Esophagus muscularis mucosa (tissue), 4 donors: ENCODE measurements at places on chromosomes 1 and 21. TPM values are rescaled to one million over a fixed set of nuclear protein-coding genes. Genes with fewer than 3 reads are reported as not detected.

DNA sequence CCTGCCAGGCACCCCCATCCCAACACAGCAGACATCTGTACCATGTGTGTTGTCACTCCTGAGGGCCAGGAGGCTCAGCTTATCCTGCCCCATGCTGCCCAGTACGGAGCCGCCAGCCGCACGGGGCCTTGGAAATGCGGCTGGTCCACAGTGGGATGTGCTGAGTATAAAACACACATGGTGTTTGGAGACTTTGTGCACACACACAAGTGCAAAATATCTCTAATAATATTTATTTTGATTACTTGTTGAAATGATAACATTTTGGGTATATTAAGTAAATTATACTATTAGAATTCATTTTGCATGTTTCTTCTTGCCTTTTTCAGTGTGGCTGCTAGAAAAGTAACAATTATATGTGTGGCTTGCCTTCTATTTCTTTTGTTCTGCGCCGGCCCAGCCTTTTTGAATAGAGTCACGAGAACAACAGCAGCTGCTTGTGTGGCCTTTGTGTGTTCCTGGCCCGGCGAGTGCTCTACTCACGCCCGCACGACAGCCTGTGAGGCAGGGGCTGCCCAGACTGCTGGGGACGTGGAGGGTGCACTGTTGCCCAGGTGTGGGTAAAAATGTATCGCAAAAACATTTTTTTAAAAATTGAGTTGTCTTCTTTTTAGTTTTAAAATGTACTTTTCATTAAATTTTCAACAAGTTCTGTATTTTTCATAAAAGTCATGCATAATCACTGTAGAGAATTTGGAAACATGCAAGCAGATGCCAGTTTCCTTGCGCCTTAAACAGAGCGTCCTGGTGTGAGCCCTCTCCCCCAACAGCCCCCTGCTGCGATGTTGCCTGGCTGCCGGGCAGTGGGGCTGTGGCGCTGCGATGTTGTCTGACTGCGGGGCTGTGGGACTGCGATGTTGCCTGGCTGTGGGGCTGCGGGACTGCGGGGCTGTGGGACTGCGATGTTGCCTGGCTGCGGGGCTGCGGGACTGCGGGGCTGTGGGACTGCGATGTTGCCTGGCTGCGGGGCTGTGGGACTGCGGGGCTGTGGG, 35.5 kb downstream of the COQ8A start:
- DNase-seq, result no peak
- peaks cover 48% of the 10 kb centered on the region for H3K36me3 ChIP-seq
- H3K4me1 ChIP-seq, result peaks cover 61% of the 10 kb centered on the region
- peak overlapping the region; percentile 89 for H3K27ac ChIP-seq

DNA sequence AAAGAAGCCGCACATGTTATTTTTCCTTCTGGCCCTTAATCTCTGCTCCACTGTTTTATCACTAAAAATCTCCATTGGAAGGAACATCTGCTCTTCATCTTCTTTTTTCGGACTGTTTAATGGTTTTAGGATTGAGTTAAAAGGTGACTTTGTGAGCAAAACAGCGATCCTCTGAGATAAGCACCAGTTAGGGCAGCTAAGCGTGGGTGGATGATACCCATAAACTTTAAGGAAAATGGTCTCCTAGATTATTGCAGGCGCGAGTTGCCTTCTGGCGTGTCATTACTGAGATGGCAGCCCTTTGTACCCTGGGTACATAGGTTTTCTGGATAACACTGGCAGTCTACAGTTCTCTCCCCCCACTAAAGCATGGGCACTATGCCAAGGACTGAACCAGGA, 44.0 kb upstream of the HMGB4 start:
- no peak overlapping the region for H3K27ac ChIP-seq
- H3K36me3 ChIP-seq, result no peaks in the 10 kb centered on the region
- peak; percentile 75 for DNase-seq
- H3K4me1 ChIP-seq, result no peaks in the 10 kb centered on the region
- H3K27me3 ChIP-seq, result no peaks in the 10 kb centered on the region

DNA sequence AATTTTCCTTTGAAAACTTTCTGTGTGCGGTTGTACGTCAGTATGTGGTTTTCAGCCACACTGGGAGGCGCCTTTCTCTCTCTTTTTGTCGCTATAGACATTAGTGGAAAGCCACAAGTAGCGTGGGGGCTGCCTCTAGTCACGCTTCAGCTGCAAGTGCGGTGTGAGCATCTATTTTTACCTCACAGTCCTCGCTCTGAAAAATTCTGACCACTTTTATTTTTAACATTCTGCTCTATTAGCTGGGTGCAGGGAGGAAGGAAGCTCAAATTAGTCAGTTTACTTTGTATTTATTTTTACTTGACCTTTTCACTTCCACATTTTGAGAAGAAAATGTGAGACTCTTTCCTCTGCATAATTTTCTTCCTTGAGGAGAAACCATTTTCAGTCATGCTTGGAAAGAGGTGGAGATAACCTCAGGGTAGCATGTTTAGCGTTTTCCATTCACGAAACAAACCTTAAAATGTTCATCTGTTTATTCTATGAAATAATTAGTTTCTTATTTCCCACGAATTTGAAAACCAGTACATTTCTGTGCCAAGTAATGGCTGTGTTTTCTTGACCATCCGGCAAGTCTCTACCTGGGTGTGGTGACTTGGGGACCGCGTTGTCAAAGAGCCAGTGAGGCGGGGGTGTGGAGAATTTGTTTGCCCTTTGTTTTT, 35.6 kb downstream of the ADARB1 start:
- no peaks in the 10 kb centered on the region for H3K36me3 ChIP-seq
- no peak overlapping the region for H3K4me3 ChIP-seq
- H3K4me1 ChIP-seq, result peaks cover 82% of the 10 kb centered on the region
- no peaks in the 10 kb centered on the region for H3K27me3 ChIP-seq

DNA sequence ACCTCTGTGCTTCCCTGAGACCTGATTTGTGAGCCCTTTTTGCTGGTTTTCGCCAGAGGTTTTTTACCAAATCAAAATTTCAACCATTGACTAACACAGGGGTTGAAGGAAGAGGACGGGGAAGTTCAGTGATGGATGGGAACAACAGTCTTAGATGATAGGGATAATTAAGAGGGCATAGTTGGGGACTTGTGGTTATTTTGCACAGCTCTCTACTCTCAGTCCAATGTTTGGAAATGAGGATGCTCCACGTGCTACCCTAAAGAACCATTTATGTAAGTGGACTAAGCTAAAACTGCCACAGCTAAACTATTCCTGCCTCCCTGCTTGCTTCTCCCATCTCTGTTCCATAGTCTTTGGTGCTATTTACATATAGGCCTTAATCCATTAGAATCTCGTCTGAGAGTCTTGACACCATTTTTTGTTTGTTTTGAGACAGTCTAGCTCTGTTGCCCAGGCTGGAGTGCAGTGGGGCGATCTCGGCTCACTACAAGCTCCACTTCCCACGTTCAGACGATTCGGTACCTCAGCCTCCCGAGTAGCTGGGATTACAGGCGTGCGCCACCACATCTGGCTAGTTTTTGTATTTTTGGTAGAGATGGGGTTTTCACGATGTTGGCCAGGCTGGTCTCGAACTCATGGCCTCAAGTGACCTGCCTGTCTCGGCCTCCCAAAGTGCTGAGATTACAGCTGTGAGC, 684 bp upstream of the MCL1 start:
- peak overlapping the region; percentile 64 for H3K4me3 ChIP-seq
- H3K27me3 ChIP-seq, result no peaks in the 10 kb centered on the region
- H3K4me1 ChIP-seq, result peaks cover 6% of the 10 kb centered on the region
- peaks cover 30% of the 10 kb centered on the region for H3K36me3 ChIP-seq

- H3K27ac ChIP-seq, result no peak overlapping the region
- H3K4me1 ChIP-seq, result no peaks in the 10 kb centered on the region
- H3K36me3 ChIP-seq, result no peaks in the 10 kb centered on the region
- H3K27me3 ChIP-seq, result no peaks in the 10 kb centered on the region
- H3K4me3 ChIP-seq, result no peak overlapping the region
- DNase-seq, result no peak
Observed at GRCh38 chr1:97507863-97508262, 413.0 kb downstream of the DPYD start.

DNA sequence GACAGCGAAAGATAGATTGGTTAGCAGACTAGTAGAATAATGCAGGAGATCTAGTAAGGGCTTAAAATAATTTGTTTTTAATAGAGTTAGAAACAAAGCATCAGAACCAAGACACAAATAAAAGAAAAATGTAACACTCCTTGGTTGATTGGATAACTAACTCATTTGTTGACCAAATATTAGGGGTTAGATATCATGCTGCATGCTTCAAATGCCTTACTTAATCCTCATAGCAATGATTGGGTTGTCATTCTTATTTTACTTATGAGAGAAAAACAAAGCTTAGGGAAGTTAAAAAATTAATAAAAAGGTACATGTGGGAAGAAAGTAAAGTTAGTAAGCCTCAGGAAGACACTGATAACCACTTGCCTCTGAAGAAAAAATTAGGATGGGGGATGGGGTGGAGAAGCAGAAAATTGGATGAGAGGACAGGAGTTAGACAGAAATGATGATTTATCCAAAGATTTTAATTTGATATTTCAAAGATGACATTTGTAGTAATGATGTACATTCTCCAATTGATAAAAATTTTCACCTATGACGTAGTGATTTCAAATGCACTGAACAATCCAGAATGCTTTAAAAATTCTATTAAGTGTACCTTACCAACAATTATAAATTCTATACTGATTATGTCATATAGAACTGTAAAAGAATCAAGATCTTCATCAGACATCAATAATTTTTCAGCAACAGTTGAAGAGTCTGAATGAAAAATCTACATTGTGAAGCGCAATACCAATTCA, 374.7 kb downstream of the COL11A1 start:
- no peaks in the 10 kb centered on the region for H3K4me1 ChIP-seq
- H3K27me3 ChIP-seq, result no peaks in the 10 kb centered on the region
- H3K4me3 ChIP-seq, result no peak overlapping the region
- DNase-seq, result no peak
- no peak overlapping the region for H3K27ac ChIP-seq

DNA sequence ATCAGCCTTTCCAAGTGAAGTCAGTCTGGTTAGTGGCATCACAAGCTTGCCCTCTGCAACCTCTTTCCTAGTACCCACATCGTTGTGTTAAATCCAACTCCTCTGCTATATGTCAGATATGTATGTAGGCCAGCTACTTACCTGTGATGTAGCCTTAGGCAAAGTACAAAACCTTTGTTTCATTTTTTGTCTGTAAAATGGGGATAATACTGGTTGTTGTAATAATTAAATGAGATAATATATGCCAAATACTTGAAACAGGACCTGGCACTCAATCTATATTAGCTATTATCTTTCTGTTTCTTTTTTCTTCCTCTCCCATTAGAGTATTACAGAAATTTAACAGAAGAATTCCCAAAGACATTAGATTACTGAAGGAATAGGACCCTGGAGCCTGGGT, 1.2 kb downstream of the PCP4L1 start:
- no peaks in the 10 kb centered on the region for H3K36me3 ChIP-seq
- peaks cover 39% of the 10 kb centered on the region for H3K4me1 ChIP-seq

DNA sequence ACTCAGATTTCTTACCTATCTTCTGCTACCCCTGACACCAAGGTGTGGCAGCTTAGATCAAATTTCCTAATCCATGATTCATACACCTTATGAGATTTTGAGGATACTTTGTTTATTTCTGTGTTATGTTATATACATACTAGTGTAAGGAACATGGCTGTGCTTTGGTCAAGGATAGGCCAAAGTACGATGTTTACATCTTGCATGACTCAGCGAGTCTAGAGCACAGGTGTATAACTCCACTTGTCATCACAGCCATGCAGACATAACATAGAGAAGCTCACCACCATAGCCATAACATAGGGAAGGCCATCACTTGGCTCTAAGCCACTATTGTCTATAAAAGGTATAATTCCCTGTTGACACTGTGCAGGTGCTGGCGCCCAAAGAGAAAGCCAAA, 61.2 kb downstream of the GBP6 start:
- no peaks in the 10 kb centered on the region for H3K27me3 ChIP-seq
- no peak overlapping the region for H3K27ac ChIP-seq
- no peak for DNase-seq
- H3K36me3 ChIP-seq, result peaks cover 6% of the 10 kb centered on the region

DNA sequence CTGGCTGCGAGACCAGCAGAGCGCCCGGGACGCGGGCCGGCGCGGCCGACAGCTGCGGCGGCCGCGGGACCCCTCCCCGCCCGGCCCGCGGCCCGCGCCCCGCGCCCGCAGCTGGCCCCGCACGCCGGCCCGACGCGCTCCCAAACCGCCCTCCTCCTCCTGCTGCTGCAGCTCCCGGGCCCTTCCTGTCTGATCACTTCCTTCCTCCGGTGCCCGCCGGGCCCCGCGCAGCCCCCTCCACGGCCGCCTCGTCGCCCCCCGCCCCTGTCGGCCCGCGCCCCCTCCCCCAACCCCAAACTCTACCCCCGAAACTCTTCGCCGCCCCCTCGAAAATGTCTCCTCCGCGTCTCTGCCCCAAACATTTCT, 594 bp downstream of the LUZP1 start:
- H3K4me3 ChIP-seq, result peak overlapping the region; percentile 95
- peaks cover 70% of the 10 kb centered on the region for H3K4me1 ChIP-seq
- peak overlapping the region; percentile 98 for H3K27ac ChIP-seq
- no peak for DNase-seq

DNA sequence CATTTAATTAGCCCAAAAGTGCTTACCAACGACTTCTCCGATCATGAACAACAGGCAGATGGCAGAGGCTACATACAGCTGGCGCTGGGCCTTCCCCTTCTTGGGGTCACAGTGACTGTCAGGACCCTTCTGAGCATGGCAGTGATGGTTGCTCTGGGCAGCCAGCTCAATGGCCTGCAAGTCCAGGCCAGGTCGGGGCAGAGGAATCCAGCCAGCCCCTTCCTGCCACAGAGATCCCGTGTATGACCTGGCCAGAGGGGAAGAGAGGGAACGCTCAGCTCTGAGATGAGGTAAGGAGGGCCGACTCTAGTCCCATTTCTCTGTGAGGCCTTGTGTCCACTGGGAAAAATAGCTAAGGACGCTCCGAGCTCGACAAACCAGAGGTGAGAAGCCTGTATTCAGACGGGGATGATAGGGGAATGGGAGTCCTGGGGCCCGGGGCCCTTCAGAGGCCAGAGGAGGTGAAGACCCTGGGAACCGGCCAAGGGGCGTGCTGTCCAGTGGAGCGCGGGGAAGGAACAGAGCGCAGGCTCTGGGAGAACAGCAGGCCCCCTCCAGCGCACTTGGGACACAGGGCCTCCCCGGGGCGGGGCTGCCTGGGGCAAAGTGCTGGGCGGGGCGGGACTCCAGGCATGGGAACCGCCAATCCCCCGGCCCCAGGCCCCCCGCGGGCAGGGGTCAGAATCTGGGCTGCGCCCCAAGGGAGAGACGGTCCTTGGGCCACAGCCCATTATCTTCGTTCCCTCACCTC, 772 bp downstream of the SLC30A2 start:
- H3K27me3 ChIP-seq, result no peaks in the 10 kb centered on the region
- H3K4me3 ChIP-seq, result peak overlapping the region; percentile 33
- H3K4me1 ChIP-seq, result peaks cover 18% of the 10 kb centered on the region
- H3K36me3 ChIP-seq, result no peaks in the 10 kb centered on the region
- H3K27ac ChIP-seq, result no peak overlapping the region
- no peak for DNase-seq

Gene DCST1
- total RNA-seq, result not detected

Gene FABP3
- 38.6 TPM for total RNA-seq

Gene ETV3L
- total RNA-seq, result not detected

Gene CD160
- total RNA-seq, result not detected

Gene CR1L
- not detected for total RNA-seq

Gene CFHR3
- not detected for total RNA-seq

Gene OR2L2
- not detected for total RNA-seq

Gene SERTAD4
- total RNA-seq, result 2.1 TPM

Gene TPTE
- not detected for total RNA-seq
